ENCODE measurements at places on chromosomes 3 and 15. TPM values are rescaled to one million over a fixed set of nuclear protein-coding genes. Genes with fewer than 3 reads are reported as not detected.

- no peak for DNase-seq
Measured at GRCh38 chr3:186492385-186492984, 51.7 kb downstream of the CRYGS start.

Gene MYZAP
- total RNA-seq = 3.1 TPM

GRCh38 chr3:47024932-47025331 is 45.5 kb downstream of the NBEAL2 start:
- DNase-seq = no peak

Gene HTR3E
- total RNA-seq = not detected

Gene ISL2
- 0.19 TPM for total RNA-seq

- no peak for DNase-seq
Measured at GRCh38 chr3:62502315-62503300, 129.3 kb upstream of the FEZF2 start.

DNA sequence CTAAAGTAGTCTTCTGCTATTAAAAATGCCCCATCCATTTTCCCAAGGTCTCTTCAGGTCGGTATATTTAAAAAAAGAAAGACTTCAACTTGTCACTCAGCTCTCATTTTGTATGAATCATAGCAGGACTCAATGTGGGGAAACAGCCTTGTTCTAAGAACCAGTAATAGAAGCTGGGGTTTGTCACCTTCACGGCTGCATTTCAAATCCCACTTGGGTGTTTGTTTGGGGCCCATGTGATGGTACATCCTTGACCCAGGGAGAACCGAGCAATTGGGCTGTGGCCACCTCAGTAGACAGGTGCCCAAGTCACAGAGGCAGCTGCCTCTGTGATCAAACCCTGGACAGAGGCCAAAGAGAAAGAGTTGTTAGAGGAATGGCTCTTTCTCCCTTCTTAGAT is 70.3 kb upstream of the ARL8B start:
- DNase-seq = no peak

- no peak for DNase-seq
Measured at GRCh38 chr15:77904436-77904821, 173.1 kb downstream of the TBC1D2B start.

Gene ITIH3
- not detected for total RNA-seq

- DNase-seq = no peak
Measured at GRCh38 chr3:191135175-191135574, 63.9 kb upstream of the OSTN start.

Gene PDIA3
- total RNA-seq = 425 TPM

Gene GPR62
- total RNA-seq = 0.06 TPM

- no peak for DNase-seq
Measured at GRCh38 chr3:150746791-150747590, 16.0 kb downstream of the SIAH2 start.

DNA sequence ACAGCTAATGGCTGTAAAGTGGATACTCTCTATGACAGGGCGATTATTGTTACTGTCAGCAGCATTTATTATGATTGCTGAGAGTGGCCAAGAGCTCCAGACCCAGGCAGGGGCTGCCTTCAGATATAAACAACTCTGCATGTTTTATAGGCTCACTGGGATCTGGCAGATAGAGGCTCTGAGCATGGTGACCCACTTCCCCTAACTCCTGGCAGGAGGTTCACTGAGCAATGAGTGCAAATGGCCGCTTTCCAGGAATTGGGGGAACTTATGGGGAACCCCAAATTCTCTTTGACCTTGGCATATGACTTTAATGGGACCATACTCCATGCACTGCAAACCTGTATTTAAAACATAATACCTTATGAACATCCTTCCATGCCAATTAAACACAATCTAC is 59.0 kb downstream of the SCN5A start:
- no peak for DNase-seq

GRCh38 chr3:39911465-39912309 is 102.3 kb downstream of the MYRIP start:
- no peak for DNase-seq

GRCh38 chr15:29934251-29934650 is 112.0 kb upstream of the TJP1 start:
- DNase-seq = no peak
